ENCODE measurements at places on chromosomes 2 and 18.

DNA sequence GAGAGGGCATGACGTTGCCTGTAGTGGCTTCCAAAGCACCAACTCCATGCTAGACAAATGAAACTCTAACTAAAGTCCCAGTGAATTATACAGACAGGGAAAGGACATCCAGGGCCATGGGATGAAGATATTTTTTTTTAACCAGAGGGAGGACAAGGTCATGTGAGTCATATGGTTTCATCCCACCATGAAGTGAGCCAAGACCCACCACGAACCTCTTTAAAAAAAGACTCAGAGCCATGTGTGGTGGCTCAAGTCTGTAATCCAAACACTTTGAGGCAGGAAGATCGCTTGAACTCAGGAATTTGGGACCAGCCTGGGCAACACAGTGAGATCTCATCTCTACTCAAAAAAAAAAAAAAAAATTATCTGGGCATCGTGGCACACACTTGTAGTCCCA lies 115.2 kb downstream of the LIPG start:
- DNase-seq = no peak

DNA sequence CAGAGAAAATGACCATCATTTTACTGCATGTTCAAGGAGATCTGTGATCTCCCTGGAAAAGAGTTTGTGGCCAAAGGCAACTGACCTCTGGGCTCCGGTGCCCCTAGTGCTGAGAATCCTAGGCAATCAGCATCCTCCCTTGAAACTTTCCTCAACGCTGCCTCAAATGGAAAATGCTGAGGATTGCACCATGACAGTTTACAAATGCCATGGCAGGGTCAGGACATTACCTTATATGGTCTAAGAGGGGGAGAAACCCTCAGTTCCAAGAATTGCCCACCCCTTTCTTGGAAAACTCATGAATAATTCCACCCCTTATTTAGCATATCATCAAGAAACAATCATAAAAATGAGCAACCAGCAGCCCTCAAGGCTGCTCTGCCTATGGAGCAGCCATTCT lies 48.3 kb downstream of the ALPK2 start:
- DNase-seq = no peak

GRCh38 chr2:133044556-133044955 lies 374.6 kb upstream of the LYPD1 start:
- no peak for DNase-seq

DNA sequence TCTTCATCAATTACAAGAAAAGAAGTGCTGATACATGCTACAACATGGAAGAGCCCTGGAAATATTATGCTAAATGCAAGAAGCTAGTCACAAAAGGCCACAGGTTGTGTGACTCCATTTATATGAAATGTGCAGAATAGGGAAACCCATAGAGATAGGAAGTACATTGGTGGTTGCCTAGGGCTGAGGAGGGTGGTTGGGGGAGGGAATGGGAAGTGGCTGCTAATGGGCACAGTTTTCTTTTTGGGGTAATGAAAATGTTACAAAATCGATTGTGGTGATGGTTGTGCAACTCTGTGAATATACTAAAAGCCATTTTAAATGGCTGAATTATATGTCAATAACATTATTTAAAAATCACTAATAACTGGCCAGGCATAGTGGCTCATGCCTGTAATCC lies 24.3 kb upstream of the RESP18 start:
- no peak for DNase-seq

DNA sequence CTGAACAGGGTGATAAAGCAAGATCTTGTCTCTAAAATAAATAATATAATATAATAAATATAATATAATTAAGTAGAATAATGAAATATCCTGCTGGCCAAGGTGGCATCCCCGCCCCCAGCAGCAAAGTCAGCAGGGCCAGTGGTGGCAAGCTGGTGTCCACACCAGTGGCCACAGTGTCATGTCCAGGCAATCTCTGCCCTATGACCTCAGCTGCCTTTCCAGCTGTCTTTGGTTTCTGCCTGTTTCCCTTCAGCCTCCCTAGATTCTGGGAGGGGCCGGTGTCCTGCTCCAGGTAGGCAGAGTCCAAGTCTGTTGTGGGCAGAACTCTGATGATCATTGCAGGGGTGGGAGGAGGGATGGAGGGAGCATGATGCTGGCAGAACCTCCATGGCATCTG lies 16.2 kb upstream of the STEAP3 start:
- DNase-seq = no peak

DNA sequence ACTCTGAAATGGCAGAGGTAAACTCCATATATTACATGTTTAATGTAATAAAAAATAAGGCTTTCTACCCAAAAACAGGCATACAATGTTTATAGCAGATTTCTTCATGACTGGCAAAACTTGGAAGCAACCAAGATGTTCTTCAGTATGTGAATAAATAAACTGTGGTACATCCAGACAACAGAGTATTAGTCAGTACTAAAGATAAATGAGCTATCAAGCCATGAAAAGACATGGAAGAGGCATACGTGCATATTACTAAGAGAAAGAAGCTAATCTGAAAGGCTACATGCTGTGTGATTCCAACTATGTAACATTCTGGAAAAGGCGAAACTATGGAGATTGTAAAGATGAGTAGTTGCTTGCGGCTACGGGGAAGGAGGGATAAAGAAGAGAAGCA lies 97.4 kb downstream of the OSR1 start:
- no peak for DNase-seq

DNA sequence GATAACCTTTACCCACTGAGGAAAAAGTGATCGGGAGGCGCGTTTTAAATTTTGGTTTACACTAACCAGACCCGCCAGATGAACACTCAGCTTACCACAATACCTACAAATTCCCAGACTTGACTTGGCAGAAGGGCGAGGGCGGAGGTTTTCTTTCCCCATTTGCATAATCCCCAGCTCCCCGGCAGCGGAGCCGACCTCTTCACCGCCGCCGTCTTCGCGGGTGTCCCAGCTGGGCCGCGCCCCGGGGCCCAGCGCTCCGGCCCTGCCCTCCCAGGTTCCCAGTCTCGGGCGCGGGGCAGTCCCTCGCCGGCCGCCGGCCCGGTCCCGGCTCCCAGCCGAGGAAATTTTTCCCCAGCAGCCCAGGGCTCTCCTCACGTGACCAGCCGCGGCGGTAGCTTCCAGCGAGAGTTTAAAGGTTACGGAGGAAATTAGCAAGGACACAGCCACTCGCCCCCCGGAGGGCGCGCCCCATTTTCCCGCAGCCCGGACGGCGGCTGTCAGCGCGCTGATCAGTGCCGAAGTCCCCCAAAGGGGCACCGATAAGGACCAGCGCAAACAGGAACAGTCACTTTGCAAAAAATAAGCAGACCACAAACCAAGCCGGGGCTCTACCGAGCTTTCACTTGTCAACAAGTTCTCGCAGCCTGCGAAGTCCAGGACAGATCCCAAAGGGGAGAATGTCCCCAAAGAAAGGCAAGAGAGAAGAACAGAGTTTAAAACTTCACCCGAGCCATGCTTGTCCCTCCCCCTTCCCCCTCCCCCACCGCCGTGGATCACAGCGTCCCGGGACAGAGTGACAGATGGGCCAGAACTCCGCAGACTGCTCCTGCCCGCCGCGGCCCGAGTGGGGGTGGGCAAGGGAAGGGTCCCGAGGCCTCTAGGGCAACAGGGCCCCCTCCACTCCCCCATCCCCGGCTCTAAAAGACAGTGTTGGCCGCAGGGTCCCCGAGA lies 1.3 kb upstream of the PRKCE start:
- DNase-seq = peak; percentile 73

GRCh38 chr2:24375349-24376087 lies 15.2 kb upstream of the ITSN2 start:
- no peak for DNase-seq

DNA sequence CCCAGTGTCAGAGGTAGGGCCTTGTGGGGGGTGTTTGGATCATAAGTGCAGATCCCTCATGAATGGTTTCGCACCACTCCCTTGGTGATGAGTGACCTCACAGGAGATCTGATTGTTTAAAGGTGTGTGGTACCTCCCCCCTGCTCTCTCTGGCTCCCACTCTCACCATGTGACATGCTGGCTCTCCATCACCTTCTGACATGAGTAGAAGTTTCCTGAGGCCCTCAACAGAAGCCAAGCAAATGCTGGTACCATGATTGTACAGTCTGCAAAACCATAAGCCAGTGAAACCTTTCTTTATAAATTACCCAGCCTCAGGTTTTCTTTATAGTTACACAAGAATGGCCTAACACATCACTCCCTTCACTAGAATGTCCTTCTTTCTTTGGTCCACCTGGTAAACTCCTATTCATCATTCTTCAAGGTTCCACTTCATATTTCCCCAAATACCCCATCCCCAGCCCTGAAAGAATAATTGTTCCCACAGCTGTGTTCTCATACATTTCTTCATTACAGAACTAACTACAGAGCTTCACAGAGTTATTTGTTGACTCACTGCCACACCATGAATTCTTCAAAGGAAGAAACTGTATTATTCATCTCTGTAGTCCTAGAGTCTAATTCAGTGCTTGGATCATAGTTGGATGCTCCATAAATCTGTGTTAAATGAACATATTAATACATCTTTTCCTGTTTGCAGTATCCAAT lies 81.2 kb upstream of the STK17B start:
- DNase-seq = no peak

- DNase-seq = no peak
These were observed 32.7 kb upstream of the RBM44 start for GRCh38 chr2:237765875-237766274.

DNA sequence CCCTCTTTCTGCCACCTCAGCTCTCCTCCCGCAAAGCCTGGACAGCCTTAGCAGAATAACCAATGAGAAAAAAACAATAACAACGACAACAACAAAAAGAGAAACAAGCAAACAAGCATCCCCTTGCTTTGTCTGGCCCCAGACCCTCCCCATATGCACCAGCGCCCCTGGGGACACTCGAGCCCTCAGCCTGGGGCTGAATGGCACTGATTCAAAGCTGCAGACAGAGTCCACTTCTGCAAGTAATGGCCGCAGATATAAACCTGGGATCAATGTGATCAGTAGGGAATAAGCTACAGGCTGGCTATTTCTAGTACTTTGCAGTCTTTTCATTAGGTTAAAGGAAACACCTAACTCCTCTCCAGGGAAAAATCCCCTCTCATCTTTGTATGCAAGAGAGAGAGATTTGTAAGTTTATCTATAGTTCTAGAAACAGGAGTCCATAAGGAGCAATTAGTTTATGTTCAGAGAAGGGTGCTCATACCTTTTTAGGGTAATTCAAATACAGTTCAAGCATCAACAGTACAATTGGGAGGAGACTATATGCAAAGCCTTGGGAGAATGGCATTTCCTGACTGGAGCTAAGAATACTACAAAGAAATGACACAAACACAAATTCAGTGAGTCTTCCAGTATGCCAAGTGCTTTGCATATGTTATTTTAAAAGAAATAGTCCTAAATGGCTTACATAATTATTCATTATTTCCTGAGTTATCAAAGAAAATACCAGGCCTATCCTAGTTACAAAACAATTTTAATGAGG lies 122.3 kb upstream of the DDX18 start:
- no peak for DNase-seq

GRCh38 chr2:60505880-60506260 lies 47.6 kb downstream of the BCL11A start:
- DNase-seq = no peak

GRCh38 chr2:70046534-70046933 lies 40.7 kb upstream of the PCBP1 start:
- no peak for DNase-seq

- no peak for DNase-seq
These were observed 39.2 kb upstream of the DARS1 start for GRCh38 chr2:136024616-136025015.

All from left hindlimb (tissue), 1 donor.